Stimulated activated CD8-positive, alpha-beta memory T cell treated with anti-CD3 and anti-CD28 coated beads, Interleukin-15, amount 100 ng/mL, for 24 hours (primary cell): ENCODE measurements at places on chromosomes 2 and 18.

DNA sequence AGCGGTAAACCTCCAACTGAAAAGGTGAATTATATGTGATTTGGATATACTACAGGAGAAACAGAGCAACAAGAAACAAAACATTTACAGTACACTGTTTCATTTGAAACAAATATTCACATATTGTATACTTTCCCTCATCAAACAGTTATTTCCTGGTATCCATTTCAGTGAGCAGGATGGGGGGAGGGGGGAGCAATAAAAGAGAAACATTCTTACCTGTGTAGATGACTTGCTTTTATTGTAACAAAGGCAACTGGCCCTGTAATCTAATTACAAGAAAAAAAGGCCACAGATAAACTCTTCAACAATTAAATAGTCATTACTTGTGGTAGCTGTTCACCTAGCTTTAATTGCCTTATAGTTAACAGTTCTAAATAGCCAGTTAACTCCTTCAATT, 3.9 kb upstream of the PPP1CB start:
- no peak for DNase-seq

GRCh38 chr2:130393318-130393910, 37.6 kb downstream of the PTPN18 start:
- no peak for DNase-seq

DNA sequence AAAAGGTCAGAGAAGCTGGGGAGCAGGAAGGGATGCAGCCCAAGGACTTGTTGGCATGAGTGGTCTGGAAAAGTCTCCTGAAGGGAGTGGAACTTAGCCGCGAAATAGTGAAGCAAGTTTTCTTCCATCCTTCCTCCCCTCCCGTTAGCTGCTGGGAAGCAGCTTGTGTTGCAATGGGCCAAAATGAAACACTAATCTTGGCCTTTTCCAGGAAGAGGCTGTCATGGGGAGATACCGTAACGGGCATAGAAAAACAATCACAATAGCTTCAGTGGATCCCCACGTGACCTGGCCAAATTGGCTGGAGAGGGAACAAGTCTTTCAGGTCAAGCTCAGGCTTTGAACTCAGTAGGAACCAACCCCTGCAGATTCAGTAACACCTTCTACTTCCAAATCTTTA, 49.3 kb downstream of the SEMA4F start:
- DNase-seq, result no peak

GRCh38 chr18:44651478-44651877, 29.2 kb upstream of the SETBP1 start:
- DNase-seq, result no peak

- DNase-seq, result peak; percentile 99
Observed at GRCh38 chr2:231464576-231465540, 574 bp upstream of the NCL start.

DNA sequence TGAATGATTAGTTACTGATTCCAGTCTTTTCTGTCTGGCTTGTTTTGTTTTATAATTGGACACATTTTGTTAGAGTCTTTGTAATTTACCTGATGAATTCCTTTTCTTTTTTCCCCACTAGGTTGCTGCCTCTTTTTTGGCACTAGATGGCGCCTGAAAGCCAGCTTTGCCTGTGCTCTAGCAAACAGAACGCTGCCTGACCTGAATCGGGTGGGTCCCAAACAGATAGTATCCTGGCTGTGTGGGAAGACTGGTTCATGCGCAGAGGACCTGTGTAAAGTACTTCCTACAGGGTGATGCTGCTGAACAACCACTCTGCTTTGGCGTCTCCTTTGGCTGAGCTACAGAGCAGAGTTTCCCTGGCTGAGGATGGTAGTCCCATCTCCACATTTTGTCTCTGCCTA, 288.2 kb downstream of the IKZF2 start:
- no peak for DNase-seq

DNA sequence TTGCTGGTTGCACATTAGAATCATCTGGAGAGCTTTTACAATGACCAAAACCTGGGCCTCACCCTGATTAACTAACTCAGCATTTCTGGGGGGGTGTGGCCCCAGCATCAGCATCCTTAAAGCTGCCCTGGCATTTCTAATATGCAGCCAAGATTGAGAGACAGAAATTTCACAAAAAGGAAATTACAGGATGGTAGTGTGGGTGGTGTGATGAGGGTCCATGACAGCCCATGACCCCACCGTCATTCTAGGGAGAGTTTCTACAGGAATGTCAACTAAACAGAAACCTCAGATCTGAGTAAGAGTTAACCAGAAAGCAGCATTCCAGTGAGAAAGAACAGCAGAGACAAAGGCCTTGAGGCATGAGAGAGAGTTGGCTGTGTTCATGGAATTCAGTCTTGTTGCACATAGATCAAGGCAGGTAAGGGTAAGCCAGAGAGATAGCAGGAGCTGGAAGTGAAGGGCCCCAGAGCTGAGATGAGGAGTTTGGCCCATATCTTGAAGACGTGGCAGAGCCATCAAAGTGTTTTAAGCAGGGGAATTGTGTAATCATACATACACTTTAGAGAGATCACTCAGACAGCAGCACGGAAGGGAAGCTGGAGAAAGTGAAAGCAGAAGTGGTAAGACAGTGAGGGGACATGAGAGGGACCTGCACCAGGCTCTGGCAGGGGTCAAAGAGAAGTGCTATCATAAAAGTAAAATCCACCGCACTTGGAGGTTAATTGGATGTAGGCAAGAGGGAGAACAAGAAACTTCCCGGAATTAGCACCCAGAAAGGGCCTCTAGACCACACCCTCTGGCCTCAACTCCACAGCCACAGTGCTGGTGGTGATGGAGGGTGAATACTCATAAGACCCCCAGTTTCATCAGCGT, 7.8 kb upstream of the TRABD2A start:
- no peak for DNase-seq

- no peak for DNase-seq
Observed at GRCh38 chr2:142223309-142223708, 92.5 kb upstream of the LRP1B start.

GRCh38 chr18:24704946-24705630, 244.7 kb downstream of the HRH4 start:
- DNase-seq, result no peak

- no peak for DNase-seq
Observed at GRCh38 chr18:48939205-48940097, 11.3 kb downstream of the SMAD7 start.

- DNase-seq, result no peak
Observed at GRCh38 chr2:127485694-127486071, 40.6 kb downstream of the IWS1 start.

DNA sequence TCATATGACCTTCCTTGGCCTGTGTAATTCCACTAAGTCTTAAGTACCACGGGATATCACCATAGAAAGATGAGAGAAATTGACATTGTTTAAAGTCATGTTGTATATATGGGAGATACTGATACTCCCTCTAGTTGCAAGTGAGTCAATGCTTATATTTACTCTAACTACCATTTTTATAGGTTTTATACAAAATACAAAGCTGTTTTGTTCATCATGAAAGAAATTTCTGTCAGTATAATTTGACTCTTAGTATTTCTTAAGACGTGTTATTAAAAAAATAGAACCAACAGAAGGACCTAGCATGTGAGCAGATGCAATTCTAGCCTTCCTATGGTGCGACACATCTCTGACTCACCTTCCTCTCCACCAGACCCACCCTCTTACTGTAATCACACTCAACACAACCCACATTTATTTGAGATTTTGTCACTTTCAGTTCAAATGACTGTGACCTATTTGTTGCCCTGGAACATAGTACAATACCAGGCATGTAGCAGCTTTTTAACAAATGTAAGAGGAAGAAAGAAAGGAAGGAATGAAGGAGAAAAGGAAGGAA, 453.1 kb downstream of the CMPK2 start:
- no peak for DNase-seq

- DNase-seq, result no peak
Observed at GRCh38 chr2:201369775-201370174, 12.6 kb upstream of the FLACC1 start.

DNA sequence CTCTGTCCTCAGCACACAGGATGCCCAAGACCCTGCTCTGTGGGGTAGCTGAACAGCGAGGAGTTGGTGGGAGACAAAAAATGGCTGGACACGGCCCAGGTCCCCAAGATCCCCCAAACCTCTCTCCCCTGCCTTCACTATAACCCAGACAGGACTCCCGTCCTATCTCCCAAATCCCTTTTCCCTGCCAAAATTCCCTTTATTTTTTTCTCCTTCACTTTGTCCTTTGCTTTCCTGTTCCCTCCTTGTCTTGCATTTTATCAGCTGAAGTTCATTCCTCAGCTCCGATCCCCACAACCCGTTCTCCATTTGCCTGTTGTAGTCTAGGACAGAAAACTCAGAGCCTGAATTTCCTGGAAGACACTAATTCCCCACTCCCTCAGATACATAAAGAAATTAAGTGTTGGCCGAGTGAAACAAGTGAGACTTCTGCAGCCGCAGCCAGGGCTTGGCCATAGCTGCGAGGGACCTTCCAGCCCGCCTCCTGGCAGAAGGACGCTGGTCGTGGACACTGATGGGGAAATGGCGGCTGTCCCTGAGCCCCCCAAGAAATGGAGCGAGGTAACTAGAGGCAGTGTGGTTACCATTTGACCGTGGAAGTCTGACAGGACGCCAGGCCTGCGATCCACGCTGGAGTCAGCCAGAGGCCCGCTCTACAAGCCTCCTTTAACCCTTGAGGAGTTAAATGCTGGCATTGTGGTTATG, 173.6 kb downstream of the BCL2 start:
- DNase-seq, result no peak

GRCh38 chr2:73985308-73986084, 786 bp downstream of the TET3 start:
- DNase-seq, result no peak

DNA sequence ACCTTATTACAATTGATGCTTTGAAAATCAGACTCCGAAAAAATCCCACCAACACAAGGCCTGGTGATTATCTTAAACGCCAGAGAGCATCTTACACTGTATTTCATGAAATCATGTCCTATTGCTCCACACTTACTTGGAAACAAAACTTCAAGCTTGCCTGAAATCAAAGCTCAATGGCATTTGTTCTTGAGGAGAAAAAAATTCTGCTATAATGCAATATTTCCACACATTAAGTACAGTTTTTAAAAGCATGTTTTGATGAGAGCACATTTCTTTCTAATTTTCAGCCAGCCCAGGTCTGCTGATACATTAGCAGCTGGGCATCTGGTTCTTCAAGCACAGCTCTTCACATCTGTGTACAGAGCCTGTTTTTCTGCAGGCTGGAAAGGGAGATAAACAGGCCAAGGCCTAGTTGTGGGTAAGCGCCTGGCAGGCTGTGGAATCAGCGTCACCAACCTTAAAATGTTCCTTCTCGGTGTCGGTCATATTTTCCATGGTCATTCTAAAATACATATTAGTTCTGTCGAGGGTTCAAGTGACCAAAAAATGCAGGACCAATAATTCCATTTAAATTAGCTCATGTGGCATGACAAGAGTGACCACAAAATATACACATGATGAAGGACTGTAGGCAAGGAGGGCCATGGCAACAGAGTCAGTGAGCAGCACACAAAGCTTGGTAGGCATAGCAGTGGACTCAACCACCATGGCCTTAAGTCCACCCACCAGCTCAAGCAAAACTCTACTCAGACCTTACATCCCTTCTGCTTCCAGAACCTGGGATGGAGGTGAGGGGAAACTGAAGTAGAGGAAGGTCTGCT, 20.9 kb downstream of the SLC8A1 start:
- DNase-seq, result no peak

- no peak for DNase-seq
Observed at GRCh38 chr2:68768461-68768860, 33.9 kb downstream of the ARHGAP25 start.

GRCh38 chr2:145138626-145139025, 618.7 kb upstream of the ZEB2 start:
- DNase-seq, result no peak

DNA sequence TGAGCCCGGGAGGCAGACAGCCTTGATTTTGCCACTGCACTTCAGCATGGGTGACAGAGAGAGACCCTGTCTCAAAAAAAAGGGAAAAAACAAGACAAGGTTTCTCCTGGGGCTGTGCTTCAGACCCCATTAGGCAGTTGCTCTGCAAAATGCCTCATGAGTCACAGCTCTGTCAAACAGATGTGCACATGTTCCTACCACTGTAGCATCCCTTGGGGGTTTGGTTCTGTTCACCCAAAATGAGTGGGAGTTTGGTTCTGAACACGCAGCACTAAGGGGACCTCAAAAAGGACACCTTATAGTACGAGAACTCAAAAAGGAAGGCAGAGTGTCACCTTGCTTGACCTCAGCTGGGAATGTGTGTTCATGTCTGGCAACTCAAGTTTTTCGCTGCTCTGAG, 134.9 kb downstream of the RPIA start:
- DNase-seq, result no peak

DNA sequence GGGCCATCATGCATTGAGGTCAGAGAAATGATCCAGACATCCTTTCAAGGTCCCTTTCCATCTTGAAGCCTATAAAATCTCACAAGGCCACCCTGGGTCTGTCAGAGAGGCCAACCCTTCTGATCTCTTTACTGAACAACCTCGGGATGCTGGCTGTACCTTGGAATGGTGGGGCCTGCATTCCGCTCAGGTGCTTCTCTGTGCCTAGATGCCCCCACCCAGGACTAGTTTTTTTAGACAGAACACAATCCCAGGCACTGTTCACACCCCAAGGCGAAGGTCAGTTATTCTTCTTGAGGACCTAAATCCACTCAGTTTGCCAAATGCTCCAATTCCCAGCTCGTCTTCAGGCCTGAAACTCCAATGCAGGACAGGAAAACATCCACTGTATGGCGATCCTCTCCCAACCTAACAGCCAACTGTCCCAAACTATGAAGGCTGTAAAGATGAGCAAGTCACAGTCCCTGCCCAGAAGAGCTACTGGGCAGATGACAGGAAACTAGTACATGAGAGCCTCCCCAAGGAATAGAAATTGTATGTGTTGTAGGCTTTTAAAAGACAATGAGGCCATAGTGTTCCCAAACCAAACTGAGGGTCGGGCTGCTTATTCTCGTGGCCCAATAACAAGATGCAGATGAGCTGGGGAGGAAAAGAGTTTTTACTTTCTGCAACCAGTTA, 154.4 kb upstream of the ACAA2 start:
- no peak for DNase-seq

- no peak for DNase-seq
Observed at GRCh38 chr2:33242845-33243244, 233.6 kb upstream of the RASGRP3 start.

DNA sequence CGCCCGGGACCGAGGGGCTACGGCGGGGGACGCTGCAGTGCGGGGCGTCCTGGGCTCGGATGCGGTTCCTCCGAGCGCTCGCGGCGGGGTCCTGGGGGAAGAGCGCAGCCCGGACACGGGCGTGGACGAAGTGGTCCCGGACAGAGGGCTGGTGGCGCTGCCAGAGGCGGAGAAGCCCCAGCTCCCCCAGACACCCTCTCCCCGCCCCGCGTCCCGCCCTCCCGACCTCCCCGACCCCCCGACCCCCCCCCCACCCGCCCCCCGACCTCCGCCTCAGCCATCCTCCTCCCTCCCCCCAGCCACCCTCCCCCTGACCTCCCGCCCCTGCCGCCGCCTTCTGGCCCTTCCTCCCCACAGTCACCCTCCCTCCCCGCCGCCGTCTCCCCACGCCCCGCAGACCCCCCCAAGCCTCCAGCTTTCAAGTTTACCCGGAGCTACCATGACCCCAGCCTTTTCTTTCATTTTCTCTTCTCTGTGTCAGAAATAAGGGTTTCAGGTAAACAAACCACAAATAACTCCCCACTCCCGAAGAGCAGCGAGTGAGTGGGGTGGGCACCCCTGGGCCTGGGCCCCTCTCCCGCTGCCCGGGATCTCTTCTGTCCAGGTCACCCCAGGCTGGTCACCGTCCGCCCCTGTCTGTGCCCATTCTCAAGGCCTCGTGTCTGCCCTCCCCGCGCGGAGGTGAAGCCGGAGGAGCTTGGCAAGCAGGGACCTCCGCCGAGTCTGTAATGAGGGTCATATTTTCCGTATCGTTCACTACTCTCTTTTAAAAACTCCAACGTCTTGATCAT, 5.1 kb downstream of the NFATC1 start:
- DNase-seq, result no peak

- DNase-seq, result no peak
Observed at GRCh38 chr18:31204166-31204565, 41.5 kb upstream of the DSC1 start.
